Osteoblast (primary cell): ENCODE measurements at places on chromosomes 1 and 21.
A peak's percentile ranks its signal among the peaks of the same experiment; 100 is the strongest.

- no peaks in the 10 kb centered on the region for H3K4me1 ChIP-seq
- DNase-seq = peak; percentile 67
- no peaks in the 10 kb centered on the region for H3K27me3 ChIP-seq
- no peak overlapping the region for H3K4me3 ChIP-seq
- H3K36me3 ChIP-seq = peaks cover 68% of the 10 kb centered on the region
- no peak overlapping the region for H3K27ac ChIP-seq
Observed at GRCh38 chr21:42854246-42855010, 24.9 kb downstream of the WDR4 start.

GRCh38 chr1:61241411-61241838 lies 159.1 kb downstream of the NFIA start:
- DNase-seq = no peak
- no peak overlapping the region for H3K27ac ChIP-seq
- H3K27me3 ChIP-seq = no peaks in the 10 kb centered on the region
- peak overlapping the region; percentile 47 for H3K4me3 ChIP-seq
- H3K36me3 ChIP-seq = no peaks in the 10 kb centered on the region
- peaks cover 8% of the 10 kb centered on the region for H3K4me1 ChIP-seq

DNA sequence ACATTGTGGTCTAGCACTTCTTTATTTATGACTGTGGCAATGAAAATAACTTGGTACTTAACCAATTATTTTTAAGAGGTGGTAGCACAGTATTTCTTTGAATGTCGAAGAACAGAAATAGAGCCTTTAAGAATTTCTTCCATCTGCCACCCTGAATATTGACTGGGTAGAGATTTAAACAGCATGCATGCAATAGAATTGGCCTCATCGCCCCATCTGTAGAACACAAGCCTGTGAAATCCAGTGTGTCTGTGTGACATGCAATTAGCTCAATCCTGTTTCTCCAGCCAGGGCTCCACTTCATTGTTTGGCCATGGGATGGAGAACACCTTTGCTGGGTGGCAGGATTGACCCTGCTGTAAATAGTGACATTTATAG lies 17.1 kb upstream of the KLHDC8A start:
- no peaks in the 10 kb centered on the region for H3K27me3 ChIP-seq
- peak overlapping the region; percentile 62 for H3K27ac ChIP-seq
- H3K4me3 ChIP-seq = peak overlapping the region; percentile 16
- DNase-seq = no peak
- peaks cover 52% of the 10 kb centered on the region for H3K4me1 ChIP-seq

GRCh38 chr21:25406887-25407579 lies 200.2 kb downstream of the MRPL39 start:
- H3K27me3 ChIP-seq = no peaks in the 10 kb centered on the region
- no peak for DNase-seq
- H3K36me3 ChIP-seq = no peaks in the 10 kb centered on the region
- H3K4me1 ChIP-seq = no peaks in the 10 kb centered on the region
- H3K27ac ChIP-seq = no peak overlapping the region

DNA sequence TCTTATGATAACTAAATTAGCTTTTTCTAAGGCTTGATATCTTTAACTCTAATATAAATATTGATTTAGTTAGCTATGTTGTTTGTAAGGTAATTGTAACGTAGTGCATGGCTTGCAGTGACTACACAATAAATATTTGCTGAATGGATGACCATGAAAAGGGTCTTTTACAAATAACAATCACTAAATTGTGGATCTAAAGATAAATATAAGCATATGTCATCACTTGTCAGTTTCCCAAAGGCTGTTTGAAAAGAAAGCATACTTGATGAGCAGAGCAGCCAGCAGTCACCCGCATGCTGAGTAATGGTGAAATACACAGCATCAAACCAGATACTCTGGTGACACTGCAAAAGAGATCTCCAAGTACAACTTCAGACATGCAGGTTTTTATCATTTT lies 92.5 kb upstream of the FMN2 start:
- no peak overlapping the region for H3K4me3 ChIP-seq
- DNase-seq = no peak
- no peak overlapping the region for H3K27ac ChIP-seq
- peaks cover 9% of the 10 kb centered on the region for H3K4me1 ChIP-seq

DNA sequence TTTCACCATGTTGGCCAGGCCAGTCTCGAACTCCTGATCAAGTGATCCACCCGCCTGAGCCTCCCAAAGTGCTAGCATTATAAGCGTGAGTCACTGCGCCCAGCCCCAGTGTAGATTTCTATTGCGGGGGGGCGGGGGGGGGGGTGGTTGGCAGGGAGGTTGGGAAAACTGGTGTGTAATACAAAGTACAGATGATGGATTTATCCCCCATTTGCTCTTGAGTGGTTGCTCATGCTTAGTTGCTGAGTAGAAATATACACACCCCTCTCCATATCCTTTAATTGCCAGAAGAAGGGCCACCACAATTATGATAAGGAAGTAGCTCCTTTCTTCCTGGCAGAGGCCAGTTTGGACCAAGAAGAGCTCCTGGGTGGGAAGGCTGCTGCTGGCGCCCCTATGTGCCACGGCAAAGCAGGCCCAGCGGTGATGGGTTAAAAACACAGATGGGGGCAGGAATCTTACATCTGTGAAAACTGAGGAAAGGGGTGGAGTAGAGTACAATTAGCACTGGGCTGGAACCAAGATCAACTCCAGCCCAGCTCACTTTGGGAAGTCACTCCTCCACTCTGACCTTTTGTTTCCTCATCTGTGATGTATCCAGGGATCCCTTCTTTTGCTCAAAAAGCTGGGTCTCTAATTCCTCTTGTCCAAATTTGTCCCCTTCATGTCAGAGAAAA lies 55.2 kb downstream of the MRPL37 start:
- H3K27ac ChIP-seq = peak overlapping the region; percentile 84
- H3K4me1 ChIP-seq = peaks cover 30% of the 10 kb centered on the region
- peak; percentile 94 for DNase-seq
- no peaks in the 10 kb centered on the region for H3K27me3 ChIP-seq
